ENCODE measurements at places on chromosomes 3 and 15.

GRCh38 chr3:183233966-183234365, 19.1 kb upstream of the B3GNT5 start:
- DNase-seq: no peak

- DNase-seq: no peak
These were observed 108.4 kb downstream of the MBNL1 start for GRCh38 chr3:152377184-152377570.

DNA sequence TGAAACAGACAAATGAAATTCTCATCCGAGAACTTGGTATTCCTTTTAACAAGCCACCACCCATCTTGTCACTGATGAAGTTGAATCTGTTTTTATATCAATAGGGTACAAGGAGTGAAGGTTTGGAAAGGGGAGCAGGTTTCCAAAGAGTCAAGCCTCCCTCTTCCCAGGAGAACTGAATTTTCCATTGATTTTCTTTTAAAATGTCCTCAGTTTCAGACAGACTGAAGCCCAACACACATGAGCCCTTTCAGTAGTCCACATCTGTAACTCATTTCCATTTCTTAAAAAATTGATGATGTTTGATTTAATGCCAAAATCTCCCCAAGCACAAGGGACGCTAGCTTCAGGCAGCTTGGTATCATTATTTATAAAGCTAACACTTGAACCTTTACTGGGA, 187.7 kb downstream of the FOXB1 start:
- no peak for DNase-seq

DNA sequence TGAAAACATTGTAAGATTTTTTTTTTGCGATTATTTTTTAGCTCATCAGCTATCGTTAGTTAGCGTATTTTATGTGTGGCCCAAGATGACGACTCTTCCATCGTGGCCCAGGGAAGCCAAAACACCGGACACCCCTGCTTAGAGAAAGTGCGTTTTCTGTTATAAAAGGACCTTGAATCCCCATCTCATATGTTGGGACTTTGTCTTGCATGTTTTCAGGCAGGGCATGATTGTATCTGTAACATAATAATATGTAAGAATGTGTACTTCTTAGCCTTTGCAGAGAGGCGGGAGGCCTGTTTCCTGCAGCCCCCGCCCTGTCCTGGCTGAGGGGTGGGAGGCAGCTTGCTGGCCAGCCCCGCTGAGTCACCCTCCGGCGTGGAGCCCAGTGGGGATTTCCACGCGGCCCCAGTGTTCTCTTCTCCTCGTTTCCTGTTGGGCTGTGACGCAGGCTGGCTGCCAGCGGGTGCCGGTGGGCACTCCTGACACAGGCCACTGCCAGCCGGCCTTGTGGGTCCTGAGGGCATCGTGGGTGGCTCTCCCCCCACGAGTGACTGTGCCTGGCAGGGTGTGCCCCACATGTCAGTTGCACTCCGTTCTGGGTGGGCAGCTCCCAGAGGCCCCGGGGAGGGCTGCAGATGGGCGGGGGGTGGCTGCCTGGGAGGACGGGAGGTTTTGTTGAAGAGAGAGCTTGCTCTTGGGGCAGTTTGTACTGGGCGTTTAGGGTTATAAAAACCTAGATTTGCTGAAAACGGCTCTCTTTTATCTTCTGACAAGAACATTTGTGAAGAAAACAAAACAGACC, 55.6 kb downstream of the SMAD3 start:
- DNase-seq: peak; percentile 43

DNA sequence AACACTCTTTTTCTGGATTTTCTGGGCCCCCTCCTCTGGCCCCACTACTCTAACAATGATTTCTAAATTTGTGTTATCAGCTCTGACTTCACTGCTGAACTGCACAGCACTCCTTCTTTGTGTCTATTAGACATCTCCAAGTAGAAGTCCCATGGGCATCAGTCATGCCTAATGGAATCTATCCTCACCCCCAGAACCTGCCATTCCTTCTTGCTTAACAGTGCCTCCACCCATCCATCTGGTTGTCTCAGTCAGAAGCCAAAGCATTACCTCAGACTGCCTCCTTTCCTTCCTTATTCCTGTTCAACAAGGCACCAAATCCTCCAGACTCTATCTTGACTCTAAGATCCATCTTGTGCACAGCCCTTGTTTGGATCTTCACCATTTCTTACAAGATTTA, 36.2 kb downstream of the SSR3 start:
- no peak for DNase-seq

DNA sequence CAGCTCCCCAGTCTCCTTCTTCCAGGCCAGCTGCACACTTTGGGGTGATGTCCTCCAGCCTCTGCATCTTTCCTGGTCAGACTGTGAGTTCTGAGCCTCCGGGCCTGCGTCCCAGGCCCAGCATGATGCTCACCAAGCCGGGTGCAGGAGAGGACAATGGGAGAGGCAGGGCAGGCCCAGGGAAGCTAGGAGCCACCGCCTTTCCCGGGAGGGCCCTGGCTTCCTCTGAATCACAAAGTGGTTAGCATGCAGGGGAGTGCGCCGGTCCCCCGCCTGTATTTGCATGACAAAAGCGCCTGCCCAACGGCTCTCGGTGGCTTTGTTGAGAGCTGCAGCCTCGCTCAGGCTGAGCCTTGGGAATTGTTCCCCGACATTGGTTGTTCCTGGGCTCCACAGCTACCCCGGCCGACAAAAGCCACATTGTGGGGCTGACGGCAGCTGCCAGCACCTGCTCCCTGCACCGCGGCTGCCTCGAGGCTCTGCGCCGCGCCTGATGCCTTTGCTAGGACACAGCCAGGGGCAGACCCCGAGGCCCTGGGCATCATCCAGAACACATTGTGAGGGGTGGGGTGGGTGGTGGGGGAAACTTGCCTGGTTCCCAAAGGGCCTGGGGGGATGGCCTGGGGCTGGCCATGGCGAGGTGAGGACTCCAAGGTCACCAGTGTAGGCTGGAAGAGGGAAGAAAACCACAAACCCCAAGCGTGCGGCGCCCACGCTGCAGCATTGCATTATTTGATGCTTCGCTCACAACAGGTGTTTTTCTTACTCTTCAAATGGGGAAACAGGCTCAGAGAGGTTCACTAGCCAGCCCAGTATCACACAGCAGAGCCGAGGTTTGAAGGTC, 20.0 kb upstream of the KLF13 start:
- DNase-seq: no peak

DNA sequence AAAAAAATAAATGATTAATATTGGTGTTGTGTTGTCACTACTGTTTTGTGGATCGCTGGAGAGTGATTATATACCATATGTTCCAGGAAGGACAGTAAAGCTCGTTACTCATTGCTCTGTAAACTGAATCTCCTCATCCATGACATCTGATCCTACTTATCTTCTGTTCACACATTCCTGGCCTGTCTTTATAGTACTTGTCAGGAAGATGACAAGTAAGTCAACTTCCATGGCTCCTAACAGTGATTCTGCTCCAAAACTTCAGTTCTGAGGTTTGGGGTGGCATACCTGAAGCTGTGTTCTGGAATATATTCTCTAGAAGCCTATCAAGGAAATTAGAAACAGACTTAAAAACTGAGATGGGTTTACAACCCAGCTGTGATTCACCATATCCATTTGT, 288.9 kb downstream of the ZBBX start:
- no peak for DNase-seq

DNA sequence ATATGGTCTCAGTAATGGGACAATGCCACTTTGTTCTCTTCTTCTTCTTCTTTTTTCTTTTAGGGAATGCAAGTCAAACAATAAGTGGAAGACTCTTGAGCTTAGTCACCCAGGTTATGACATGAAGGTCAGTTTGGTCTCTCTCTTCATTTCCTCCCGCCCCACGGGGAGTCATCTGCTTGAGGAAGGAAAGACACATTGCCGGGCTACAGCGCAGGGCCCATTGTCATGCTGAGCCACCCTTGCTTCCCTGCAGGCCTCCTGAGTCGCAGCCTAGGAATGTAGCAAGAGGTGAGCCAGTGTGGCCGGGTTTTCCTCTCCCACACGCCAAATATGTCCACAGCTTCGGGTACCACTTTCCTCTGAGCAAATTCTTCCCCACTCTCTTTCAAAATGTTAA, 47.6 kb downstream of the RAP2B start:
- DNase-seq: no peak

GRCh38 chr3:125069452-125069851, 13.7 kb upstream of the HEG1 start:
- no peak for DNase-seq

- no peak for DNase-seq
These were observed 31.3 kb upstream of the SETMAR start for GRCh38 chr3:4271834-4272233.

- no peak for DNase-seq
These were observed 1.1 kb upstream of the TF start for GRCh38 chr3:133745108-133745507.

- DNase-seq: no peak
These were observed 3.0 kb downstream of the DZIP1L start for GRCh38 chr3:138112362-138112761.

- no peak for DNase-seq
These were observed 1053.5 kb downstream of the SI start for GRCh38 chr3:164024786-164025185.

DNA sequence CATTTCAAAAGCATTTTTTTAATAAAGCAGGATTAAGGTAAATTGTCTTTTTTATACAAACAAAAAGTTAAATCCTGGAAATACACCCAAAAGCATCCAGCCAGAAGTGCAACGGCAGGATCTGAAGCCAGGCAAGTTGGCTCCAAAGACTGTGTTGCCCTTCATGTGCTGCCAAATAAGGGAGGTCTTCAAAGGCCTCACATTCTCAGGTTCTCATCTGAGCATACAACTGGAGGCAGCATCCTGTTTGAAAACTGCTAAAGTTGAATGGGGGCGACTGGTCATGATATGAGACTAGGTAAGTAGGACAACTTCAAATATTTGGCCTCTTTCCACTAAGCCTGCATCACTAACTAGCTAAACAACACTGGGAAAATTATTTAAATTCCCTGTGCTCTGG, 52.2 kb downstream of the IMPG2 start:
- DNase-seq: no peak

- DNase-seq: no peak
These were observed 71.0 kb downstream of the TRIM42 start for GRCh38 chr3:140748903-140749302.

DNA sequence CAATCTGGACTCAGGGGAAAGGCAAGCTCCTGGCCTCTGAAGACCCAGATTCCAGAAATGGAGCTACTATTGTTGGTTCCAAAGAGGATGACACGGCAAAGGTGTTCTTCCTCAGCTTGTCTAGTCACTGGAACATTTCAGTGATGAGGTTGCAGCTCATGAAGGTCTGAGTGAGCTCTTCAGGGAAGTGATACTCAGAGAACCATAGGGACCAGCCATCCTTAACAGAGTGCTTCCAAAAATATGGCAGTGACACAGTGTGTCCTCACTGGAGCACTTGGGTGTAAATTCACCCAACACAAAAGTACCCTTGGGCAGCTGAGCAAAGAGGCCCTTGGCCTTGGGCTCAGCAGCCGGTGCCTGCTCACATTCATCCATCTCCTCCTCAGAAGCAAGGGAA, 46.3 kb downstream of the SPTSSB start:
- DNase-seq: no peak

- no peak for DNase-seq
These were observed 50.5 kb upstream of the KCNMB2 start for GRCh38 chr3:178485756-178486155.

- no peak for DNase-seq
These were observed 337.7 kb downstream of the NEK10 start for GRCh38 chr3:27031476-27031875.

DNA sequence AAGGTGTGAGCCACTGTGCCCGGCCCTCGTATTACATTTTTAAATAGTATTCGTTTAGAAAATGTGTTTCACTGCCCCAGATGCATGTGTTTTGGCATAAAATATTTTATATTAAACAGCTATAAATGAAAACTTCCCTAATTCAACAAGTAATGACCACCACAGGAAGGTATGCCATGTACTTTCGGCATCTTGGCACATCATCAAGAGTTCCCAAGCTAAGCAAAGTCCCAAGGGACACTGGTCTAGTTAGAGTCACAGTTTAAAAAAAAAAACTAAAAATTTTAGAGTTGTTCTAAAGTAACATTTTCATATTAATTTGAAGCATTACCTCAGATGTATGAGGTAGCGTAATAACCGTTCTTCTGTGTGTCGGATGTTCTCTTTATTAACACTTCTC, 15.6 kb upstream of the ARPP19 start:
- no peak for DNase-seq

- DNase-seq: no peak
These were observed 159.8 kb downstream of the RBMS3 start for GRCh38 chr3:29440413-29441305.

DNA sequence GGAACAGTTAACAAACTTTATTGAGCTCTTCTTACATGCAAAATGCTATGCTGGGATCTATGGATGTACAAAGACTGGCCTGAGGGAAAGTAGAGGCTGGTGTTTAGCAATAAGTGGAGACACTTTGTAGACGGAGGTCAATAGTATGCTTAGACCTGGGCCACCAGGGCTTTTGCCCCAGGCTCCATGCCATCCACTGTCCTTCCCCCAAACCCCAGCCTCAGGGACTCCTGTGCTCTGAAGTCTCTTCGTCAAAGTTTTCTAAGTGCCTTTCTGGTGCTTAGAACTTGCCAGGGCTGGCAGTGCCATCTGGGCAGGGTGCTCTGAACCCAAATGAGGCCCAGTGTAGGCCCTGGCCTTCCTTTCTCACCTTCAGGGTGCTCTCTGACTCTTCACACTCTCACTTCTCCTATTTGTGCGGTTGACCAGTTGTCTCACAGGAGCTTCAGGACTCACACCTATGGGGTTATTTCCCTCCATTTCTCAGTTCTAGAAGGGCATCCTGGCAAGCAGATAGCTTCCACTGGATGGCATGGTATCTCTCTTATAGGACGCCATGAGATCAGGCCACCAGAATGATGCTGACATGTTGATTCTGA, 21.8 kb upstream of the KCNAB1 start:
- DNase-seq: no peak

GRCh38 chr3:184227481-184227935, 1.9 kb upstream of the VWA5B2 start:
- DNase-seq: peak; percentile 20

DNA sequence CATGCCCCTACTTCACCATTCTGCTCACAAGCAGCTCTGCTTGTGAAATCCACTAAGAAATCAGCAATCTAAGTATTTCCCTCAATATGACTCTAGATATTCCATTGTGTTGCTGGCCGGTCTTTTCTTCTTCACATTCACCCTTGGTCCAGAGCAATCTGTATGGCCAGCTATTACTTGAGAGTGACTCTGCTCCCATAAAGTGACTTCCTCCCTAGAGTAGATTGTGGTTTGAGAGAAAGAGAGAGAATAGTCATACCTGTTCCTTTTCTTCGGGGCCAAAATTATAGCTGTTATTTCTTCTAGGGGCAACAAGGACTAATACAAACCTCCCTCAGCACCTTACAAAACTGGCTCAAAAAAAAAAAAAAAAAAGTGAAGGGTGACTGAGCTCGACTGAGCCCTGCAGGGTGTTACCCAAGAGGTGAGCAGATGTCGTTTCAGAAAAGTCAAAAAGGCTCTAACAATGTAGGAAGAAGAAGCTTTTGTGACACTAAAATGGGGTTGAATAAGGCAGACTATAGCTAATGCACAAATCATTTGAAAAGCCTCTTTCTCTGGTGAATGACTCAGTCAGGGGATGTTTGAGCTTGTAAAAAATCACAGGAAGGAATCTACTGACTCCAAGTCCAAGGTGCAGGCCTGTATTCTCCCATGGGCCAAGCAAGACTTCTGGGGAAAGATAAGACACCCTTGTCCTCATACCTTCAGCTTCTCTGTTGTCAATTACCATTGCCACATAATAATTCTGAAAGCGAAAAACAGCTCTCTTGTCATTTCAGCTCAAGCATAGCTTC, 161.0 kb upstream of the SLC24A5 start:
- DNase-seq: no peak

- DNase-seq: no peak
These were observed 34.7 kb upstream of the PDE8A start for GRCh38 chr15:84946772-84947489.

- no peak for DNase-seq
These were observed 29.6 kb downstream of the SQOR start for GRCh38 chr15:45664451-45664850.

Measured in activated naive CD4-positive, alpha-beta T cell (primary cell).